ENCODE measurements at places on chromosomes 13 and 19.

DNA sequence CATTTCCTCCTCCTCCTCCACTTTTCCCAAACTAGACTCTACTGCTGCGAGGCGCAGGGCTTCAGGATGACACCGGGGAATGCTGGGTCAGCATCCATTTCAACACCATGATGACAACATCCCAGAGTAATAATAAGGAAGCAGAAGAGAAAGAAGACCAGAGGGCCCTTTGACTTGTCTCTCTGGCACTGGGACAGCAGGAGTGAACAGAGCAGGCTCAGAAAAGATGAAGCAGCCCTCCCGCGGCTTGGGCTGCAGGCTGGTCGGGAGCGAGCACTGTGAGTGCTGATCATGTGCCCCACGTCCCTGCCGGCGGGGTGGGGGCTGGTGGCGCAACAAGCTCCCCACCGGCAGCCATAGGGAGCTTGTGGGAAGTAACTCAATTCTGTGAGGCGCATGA lies 30.5 kb downstream of the RANBP3 start:
- no peak for DNase-seq

DNA sequence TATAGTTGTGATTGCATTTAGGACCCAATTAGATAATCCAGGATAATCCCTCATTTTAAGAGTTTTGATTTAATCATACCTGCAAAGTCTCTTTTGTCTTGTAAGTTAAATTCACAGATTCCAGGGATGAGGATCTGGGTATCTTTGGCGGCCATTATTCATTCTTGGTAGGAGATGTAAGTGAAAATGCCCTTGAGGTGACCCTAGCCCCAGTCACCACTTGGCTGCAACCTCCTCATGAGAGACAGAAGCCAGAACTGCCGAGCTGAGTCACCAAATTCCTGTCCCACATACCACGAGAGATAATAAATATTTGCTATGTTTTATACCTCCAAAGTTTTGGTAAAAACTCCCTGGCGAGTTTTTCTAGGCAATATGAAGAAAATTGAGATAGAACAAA lies 389.4 kb downstream of the RFC3 start:
- DNase-seq, result no peak

GRCh38 chr19:51147663-51148062 lies 5.6 kb downstream of the SIGLEC7 start:
- DNase-seq, result no peak

DNA sequence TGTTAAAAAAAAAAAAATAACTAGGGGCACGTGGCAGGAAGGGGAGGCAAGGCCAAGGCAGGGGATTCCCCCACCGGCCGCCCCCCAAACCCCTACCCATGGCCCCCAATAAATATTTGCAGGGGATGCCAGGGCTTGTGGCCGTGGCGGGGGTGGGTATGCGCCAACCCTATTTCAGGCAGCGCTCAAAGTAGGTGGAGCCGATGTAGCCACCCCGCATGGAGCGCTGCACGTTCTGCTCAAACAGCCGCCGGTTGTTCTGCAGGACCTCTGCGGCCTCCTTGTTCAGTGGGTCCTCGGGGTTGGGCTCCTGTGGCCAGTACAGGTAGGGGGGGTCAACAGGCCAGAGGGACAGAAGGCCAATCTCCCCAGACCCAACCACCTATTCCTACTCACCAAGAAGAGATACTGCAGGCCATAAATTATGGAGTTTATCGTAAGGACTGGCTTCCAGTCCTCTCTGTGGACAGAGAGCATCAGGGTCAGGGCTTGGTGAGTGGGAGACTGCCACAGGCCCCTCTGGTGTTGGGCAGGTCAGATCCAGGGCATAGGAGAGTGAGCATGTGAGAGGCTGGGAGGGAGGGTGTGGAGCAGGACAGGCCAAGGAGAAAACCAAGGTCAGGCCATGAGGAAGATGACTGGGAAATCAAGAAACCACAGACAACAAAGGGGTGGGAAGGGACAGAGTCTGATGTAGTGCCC lies 1.2 kb upstream of the CHMP2A start:
- no peak for DNase-seq

DNA sequence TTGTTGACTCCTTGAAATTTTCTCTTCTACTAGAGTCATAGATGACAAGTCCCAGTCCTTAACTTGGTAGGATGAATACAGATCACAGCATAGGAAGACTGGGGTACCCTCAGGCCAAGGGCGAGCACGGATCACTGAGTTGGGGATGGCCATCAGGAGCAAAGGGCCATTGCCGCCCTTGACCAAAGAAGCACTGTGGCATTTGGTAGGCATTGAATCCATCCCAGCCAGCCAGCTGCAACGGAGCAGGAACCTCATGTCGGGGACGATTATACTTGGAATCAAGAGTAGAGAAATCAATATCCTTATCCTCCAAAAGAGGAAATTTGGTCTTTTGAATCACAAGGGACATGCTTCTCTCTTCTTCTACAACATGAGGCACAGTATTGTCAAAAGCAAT lies 50.1 kb upstream of the ZNF573 start:
- DNase-seq, result no peak

- no peak for DNase-seq
Measured at GRCh38 chr19:8126008-8126407, 23.4 kb downstream of the FBN3 start.

GRCh38 chr19:30068528-30069395 lies 126.7 kb downstream of the URI1 start:
- DNase-seq, result no peak

GRCh38 chr19:39401549-39402345 lies 4.9 kb upstream of the ZFP36 start:
- no peak for DNase-seq

- no peak for DNase-seq
Measured at GRCh38 chr13:76889254-76889653, 3.0 kb upstream of the KCTD12 start.

DNA sequence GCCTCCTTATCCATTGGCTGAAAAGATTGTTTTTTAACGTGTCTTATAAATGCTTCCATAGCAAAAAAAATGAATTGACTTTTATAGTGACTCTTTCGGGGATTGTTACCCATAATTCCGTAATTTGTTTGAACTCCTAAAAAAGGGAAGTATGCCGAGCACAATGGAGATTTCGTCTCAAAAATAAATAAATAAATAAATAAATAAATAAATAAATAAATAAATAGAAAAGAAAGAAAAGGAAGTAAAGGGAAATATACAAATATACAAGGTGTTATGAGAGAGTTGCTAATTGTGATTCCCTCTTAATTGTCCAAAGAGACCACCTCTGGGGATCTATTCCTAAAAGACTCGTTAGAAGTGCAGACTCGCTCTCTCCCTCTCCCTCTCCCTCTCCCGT lies 16.9 kb downstream of the OR2Z1 start:
- DNase-seq, result no peak

GRCh38 chr19:28500982-28501630 lies 711.8 kb downstream of the UQCRFS1 start:
- no peak for DNase-seq

DNA sequence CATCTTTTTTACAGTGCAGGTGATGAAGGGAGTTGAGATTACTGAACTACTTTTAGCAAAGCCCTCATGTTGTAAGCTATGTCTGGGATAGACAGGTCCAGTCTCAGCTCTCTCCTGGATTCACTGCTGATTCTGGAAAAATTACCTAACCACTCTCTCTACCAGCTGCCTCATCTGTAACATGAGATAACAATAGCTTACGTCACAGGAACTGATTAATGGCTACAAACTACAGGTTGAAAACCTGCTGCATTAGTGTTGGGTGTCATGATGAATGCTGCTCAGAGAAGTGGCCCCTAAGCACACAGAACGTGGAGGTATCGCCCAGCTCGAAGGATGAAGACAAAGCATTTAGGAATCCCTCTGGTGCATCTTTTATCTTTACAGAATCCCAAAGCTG lies 277.8 kb downstream of the ABCC4 start:
- DNase-seq, result peak; percentile 69

Data from NCI-H345 (cell line).